ENCODE measurements at places on chromosomes 5 and 9.

- no peak for DNase-seq
Measured at GRCh38 chr9:134030821-134031470, 5.7 kb downstream of the BRD3OS start.

DNA sequence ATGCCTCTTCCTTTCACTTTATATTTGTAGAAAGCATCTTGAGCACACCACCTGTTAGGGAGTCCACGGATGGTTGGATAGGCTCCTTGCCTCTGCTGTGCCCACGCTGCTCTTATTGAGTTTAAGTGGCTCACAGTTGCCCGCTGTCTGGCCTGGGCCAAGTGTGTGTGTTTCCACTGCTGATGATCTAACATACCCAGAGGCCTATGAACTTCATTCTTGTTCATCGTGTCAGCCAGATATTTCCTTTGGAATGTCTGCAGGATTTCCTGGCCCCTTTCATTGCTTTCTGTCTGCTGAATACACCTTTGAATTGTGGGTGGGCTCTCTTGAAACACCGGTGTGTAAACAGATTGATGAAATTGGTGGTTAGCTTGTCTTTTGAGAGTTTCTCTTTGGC lies 46.6 kb downstream of the MVB12B start:
- no peak for DNase-seq

DNA sequence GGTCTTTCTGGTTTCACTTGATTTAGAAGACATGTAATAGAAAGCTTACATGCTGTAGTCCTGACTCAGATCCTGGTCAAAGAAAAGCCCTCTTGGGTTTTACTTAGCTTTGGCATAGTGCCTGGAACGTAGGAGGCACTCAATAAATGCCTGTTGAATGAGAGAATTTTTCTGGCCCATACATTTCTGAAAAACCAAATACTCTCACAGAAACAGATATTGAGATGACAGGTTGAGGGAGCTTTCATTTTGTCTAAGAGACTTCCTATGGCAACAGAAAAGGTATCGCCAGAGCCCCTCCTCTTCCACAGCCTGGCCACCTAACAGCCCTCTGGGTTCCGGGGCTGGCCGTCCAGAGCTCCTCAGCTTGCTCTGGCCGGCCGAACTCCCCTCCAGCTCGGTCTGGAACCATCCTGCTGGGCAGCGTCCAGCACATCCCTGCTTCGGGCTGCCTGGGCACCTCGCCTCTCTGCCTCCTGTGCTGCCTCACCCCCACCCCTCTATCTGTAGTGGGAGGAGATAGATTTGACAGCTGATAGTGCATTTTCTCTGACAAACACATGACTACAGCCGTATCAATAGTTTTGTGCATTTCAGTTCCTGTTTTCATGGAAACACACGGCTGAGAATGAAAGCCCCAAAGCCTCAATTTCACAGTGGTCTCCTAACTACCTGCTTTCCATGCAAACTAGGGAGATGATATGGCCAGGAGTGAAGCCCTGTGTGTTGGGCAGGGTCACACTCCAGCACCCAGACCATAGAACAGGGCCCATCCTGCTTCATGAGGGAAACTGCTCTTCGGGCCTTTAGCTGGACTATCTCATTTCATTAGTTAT lies 1.1 kb downstream of the IL4 start:
- DNase-seq, result no peak

DNA sequence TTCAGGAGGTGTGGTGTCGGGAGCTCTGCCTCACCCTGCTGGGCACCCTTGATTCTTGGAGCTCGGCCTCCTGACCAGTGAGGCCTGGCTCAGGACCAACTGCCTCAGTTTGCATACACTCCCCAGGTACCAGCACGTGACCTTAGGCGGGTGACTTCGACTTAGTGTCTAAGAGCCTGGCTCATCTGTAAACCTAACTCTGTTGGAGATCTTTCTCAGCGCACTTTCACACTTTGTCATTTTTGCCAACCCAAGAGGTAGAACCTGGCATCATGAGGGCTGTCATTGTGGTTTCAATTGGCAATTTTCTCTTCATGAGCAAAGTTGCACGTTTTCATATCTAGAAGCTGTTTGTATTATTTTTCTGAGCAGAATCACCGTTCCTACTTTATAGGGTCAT lies 13.4 kb upstream of the WNK2 start:
- no peak for DNase-seq

DNA sequence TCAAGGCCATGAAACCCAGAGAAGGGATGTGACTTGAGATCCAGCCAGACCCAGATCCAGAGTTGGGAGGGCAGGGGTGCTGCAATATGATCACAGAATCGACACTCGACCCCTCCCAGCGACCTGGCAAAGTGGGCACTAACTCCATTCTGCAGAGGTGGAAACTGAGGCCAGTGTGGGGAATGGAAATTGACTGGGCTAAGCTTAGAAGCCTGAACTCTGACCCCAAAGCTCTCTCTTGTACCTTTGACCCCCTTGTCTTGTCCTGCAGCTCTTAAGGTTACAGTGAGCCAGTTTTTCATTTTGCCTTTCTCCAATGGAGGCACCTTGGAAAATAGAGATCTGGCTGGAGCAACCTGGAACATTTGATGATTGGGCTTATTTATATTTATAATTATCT lies 14.5 kb upstream of the ERGIC1 start:
- DNase-seq, result no peak

DNA sequence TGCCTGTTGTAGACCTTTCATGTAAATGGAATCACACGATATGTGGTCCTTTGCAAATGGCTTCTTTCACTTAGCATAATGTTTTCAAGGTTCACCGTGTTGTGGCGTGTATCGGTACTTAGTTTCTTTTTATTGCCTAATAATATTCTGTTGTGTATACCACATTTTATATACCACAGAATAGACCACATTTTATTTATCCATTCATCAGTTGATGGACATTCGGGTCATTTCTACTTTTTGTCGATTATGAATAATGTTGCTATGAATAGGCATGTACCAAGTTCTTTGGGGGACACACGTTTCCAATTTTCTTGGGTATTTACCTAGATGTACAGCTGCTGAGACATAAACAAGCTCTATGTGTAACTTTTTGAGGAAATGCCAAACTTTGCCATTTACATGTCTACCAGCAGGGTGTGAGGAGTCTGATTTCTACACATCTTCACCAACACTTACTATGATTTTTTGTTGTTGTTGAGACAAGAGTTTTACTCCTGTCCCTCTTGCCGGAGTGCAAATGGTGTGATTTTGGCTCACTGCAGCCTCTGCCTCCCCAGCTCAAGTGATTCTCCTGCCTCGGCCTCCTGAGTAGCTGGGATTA lies 144.7 kb downstream of the RGS3 start:
- DNase-seq, result no peak

DNA sequence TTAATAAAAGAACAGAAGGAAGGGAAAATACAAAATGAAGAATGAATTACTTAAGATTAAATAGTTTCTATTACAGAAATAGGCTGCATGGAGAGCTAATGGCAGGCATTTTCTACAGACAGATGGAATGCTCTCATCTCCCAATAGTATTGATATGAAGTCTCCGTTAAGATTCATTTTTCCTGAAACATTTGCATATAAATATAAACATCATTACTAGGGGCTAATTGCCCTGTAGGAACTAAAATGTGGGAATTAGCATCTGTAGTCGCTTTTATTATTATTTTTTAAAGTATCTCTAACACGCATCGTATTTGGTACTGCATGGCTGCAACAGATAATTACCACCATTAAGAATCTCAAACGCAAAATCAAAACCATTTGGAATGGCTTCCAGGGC lies 2275.5 kb downstream of the MAT2B start:
- no peak for DNase-seq

GRCh38 chr5:149381986-149382338 lies 2.9 kb upstream of the IL17B start:
- peak; percentile 83 for DNase-seq

DNA sequence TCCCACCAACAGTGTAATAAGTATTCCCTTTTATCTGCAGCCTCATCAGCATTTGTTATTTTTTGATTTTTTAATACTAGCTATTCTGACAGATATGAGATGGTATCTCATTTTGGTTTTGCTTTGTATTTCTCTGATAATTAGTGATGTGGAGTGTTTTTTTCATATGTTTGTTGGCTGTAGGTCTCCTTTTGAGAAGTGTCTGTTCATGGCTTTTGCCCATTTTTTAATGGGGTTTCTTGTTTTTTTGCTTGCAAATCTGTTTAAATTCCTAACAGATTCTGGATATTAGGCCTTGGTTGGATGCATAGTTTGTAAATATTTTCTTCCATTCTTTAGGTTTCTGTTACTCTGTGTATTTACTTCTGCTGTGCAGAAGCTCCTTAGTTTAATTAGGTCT lies 445.4 kb upstream of the DAB2 start:
- no peak for DNase-seq

DNA sequence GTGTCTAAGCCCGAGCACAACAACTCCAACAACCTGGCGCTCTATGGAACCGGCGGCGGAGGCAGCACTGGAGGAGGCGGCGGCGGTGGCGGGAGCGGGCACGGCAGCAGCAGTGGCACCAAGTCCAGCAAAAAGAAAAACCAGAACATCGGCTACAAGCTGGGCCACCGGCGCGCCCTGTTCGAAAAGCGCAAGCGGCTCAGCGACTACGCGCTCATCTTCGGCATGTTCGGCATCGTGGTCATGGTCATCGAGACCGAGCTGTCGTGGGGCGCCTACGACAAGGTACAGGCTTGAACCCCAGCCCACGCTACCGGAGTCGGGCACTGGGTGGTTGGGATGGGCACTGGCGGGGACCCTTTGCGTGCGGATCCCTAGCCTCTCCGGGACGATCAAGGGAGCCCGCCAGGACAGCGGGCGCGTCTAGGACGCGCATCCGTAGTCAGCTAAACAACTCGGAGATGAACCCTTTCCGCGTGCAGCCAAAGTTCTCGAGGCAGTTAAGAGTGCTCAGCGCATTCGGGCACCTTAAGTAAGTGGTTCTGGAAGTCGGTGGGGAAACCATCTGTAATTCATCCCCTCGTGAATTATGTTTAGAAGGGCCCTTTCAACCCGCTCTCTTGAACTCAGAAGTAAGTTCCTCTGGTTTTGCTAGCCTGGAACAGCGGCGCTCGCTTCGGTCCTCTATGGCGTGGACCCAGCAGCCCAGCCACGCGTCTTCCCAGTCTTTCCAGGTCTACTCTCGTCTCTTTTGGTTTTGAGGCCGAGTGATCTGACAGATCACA lies 1.3 kb downstream of the KCNN2 start:
- no peak for DNase-seq

- DNase-seq, result peak; percentile 68
Measured at GRCh38 chr9:98121058-98121457, 2.0 kb upstream of the TRIM14 start.

GRCh38 chr9:99004115-99004514 lies 60.4 kb downstream of the COL15A1 start:
- no peak for DNase-seq

- no peak for DNase-seq
Measured at GRCh38 chr5:121707178-121707577, 144.5 kb upstream of the FTMT start.

DNA sequence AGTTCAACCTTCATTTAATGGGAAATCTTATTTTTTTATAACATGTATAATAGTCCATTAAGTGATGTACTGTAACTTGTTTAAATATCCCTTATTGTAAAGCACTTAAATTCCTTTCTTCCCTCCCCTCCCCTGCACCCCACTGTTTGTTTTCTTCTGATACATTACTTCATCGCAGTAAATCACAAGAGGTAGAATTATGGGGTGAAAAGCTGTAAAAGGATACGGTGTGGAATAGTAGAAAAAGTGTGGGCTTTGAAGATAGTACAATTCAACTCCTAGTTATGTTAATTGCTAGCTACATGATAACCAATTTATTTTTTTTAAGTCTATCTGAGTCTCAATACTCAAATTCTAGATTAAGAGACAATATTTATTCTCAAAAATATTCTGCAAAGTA lies 41.9 kb upstream of the MACIR start:
- no peak for DNase-seq
